ENCODE measurements at places on chromosomes 16 and 17. TPM values are rescaled to one million over a fixed set of nuclear protein-coding genes. Genes with fewer than 3 reads are reported as not detected.

- no peak for DNase-seq
Observed at GRCh38 chr16:87219287-87219909, 97.8 kb downstream of the C16orf95 start.

DNA sequence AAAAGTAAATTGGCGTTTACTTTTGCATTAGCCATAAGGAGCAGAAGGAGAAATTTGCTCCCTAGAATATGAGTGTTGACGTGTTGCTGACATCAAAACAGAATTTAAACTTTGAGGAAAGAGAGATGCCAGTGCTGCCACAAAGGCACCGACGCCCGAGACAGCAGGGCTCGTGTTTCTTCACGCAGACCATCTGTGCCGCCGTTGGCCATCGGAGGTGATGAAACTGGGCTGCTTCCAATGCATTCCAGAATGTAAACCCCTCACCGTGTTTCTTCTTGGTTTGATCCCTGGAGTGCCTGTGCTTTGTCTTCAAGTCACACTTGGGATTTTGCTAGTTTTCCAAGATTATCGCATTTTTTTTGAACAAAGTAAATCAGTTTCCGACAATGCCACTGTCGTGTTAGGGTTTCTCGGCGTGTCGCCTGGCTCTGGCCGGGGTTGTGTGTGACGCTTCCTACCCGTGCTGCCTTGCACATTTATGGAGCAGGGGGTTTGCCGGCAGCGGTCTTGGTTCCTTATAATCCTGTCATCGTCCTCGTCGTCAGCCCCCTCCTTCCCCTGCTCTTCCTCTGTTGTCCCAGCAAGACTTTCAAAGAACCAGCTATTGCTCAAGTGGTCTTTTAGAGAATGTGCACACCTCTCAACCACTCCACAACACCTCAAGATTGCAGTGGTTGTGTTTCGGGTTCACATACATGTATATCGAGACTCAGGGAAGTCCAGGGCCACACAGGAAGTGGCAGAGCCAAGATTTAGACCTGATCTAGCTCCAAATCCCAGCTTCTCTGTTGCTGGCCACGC is 103.9 kb downstream of the METRNL start:
- DNase-seq: peak; percentile 27

The TBCD gene
- 29.8 TPM for total RNA-seq

GRCh38 chr16:67199011-67199807 is at the start of gene ELMO3:
ELMO3 (plus strand) TSS chr16:67199131; CDS start chr16:67199327, 196 bp downstream.
- no peak for DNase-seq

GRCh38 chr16:30797670-30798309 is 10.8 kb upstream of the ZNF629 start:
- no peak for DNase-seq

DNA sequence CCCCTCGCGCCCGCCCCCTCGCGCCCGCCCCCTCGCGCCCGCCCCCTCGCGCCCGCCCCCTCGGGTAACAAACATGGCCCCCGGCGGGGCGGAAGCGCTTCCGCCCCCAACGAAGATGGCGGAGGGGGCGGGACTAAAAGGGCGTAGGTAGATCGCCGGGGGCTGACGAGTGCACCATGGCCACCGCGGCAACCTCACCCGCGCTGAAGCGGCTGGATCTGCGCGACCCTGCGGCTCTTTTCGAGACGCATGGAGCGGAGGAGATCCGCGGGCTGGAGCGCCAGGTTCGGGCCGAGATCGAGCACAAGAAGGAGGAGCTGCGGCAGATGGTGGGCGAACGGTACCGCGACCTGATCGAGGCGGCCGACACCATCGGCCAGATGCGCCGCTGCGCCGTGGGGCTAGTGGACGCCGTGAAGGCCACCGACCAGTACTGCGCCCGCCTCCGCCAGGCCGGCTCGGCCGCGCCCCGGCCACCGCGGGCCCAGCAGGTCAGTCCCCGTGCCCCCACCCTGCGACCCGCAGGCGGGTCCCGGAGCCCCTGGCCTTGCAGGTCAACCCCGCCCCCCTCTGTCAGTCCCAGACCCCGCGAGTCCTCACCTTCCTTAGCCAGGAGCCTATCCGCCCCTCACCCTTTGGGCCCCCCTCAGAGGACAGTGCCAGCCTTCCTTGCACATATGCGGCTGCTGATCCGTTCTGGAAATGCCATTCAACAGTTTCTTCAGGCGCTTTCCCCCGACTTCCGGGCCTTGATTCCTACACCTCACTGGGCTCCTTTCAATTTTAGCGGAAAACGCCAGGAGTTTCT is at the start of gene COG1:
COG1 (plus strand) TSS at position 162 of the 808 bp plus-strand sequence; CDS start at position 177, 15 bp downstream.
- peak; percentile 91 for DNase-seq

DNA sequence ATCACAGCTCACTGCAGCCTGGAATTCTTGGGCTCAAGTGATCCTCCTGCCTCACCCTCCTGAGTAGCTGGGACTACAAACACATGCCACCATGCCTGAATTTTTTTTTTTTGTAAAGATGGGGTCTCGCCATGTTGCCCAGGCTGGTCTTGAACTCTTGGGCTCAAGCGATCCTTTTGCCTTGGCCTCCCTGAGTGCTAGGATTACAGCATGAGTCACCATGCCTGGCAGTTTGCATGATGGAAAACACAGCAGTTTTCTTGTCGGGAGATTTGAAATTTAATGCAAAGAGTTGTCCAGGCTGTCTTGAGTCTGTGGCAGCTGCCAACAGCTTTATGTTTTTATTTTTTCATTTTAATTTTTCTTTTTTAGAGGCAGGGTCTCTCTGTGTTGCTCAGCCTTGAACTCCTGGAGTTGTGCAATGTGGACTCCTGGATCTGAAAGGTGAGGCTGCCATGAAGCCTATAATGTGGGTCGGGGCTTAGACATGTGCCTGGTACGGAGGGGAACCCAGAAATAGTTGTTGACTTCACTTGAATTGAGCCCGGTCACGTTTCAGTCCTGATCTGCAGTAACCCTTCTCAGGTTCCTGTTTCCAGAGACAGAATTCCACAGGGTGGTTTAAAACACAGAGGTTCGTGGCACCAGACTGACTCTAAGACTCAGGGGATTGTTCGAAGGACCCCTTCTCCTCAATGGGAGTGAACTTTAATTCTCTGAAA is 18.7 kb downstream of the CD300A start:
- no peak for DNase-seq

The FBXW10 gene
- total RNA-seq: 0.08 TPM

- no peak for DNase-seq
Observed at GRCh38 chr16:48879223-48880122, 269.5 kb upstream of the N4BP1 start.

The TGFB1I1 gene
- total RNA-seq: 6.8 TPM

The PPM1E gene
- total RNA-seq: not detected

- no peak for DNase-seq
Observed at GRCh38 chr17:82468692-82469091, 10.2 kb downstream of the NARF start.

The PRKCB gene
- 6.2 TPM for total RNA-seq

GRCh38 chr16:68767581-68767980 is 30.5 kb downstream of the CDH1 start:
- DNase-seq: no peak

The KCNJ18 gene
- not detected for total RNA-seq

DNA sequence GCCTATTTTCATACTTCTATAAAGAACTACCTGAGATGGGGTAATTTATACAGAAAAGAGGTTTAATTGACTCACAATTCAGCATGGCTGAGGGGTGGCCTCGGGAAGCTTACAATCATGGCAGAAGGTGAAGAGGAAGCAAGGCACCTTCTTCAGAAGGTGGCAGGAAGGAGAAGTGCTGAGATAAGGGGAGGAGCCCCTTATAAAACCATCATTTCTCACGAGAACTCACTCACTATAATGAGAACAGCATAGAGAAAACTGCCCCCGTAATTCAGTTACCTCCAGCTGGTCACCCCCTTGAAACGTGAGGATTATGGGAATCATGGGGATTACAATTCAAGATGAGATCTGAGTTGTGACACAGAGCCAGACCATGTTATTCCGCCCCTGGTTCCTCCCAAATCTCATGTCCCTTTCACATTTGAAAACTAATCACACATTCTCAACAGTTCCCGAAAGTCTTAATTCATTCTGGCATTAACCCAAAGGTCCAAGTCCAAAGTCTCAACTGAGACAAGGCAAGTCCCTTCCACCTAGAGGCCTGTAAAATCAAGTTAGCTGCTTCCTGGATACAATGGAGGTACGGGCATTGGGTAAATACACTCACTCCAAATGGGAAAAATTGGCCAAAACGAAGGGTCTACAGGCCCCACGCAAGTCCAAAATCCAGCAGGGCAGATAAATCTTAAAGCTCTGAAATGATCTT is 237.7 kb downstream of the CDH13 start:
- no peak for DNase-seq

GRCh38 chr16:67282447-67282805 is 3.1 kb downstream of the PLEKHG4 start:
- no peak for DNase-seq

DNA sequence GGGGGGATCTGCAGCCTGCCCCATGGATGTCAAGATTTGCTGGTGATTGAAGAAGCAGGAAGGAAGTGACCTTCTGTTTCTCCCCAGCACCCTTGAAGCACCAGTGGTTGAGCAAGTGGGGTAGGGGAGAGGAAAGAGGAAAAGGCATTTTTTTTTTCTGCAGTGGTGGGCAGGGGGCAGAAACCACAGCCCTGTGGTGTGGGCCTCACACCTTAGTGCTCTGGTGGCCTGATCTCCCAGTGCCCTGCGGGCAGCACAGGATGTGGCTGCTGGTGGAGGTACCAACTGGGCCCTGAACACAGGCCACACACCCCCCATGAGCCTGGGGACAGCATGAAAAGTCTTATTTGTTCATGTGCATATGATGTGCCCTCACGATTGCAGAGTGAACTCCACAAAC is 7.1 kb downstream of the ITGAD start:
- no peak for DNase-seq

The DYNLRB2 gene
- not detected for total RNA-seq

- DNase-seq: peak; percentile 56
Observed at GRCh38 chr16:67415872-67416793, at the start of gene ZDHHC1. ZDHHC1 (minus strand) TSS chr16:67416477; CDS start chr16:67407775, 8,702 bp downstream.

The OR1F1 gene
- total RNA-seq: not detected
